ENCODE measurements at places on chromosomes 1 and 21.

DNA sequence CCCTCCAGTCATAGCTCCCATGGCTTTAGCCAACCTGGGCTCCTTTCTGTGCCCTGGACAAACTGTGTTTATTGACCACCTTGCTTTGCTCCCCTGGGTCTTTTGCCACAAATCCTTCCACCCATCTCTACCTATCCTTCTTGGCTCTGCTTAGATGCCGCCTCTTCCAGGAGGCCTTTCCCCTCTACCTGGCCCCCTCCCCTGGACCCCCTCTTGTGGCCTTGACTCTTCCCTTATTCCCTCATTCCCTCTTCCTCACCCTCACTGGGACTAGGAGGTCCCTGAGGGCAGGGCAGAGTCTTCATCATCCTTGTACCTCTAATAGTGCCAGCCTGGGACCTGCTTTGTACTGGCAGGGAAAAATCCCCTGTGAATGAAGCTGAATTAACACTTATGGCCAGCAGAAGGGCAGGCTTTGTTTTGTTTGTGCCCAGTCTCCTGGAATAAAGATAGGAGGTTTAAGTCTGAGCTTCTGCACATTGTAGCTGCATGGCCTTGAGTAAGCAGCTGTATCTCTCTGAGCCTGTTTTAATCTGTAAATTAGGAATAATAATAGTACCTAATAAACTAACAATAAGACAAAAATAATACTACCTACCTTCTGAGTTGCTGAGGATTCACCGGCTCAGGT lies 13.7 kb downstream of the PTPRU start:
- DNase-seq, result no peak

GRCh38 chr1:18429654-18430053 lies 51.1 kb upstream of the KLHDC7A start:
- no peak for DNase-seq

DNA sequence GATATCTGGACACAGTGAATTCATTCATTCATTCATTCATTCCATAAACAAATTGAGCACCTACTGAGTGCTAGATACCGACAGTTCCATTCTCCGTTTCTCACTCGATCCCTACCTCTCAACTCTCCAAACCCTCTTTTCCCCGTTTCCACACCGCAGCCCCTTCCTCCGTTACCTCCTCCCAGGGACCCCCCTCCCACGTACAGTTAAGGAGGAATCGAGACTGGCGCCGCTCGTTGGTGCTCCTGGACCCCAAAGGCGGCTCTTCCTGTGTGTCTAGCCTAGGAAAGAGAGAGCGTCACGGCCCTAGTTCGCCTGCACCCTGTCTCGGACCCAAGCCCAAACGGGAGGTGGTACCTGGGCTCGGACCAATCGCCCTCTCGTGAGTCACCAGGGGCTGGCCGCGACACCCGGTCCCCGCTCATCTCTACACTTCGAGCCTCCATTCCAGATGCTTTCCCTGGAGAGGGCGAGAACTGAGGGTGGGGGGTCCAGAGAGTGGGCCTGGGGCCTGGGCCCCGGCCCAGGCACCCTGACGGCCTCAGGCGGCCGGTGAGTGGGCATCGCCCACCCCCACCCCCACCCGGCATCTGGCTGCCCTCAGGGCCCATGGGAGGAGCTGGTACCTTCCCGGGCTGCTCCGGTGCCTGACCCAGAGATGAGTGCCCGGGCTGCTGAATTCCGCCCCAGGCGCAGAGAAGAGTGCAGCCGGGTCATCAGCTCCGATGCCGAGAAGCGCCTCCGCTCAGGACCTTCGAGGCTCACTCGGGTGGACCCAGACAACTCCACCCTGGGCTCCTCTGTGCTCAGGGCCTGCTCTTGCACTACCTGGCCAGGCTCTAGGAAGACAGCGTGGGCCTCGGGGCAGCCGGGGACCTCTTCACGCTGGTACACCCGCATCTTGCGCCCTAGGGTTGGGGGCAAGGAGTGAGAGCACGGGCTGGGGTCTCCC lies 4.9 kb downstream of the ARHGEF19 start:
- DNase-seq, result no peak

- no peak for DNase-seq
These were observed 31.4 kb downstream of the CLSTN1 start for GRCh38 chr1:9792156-9793042.

- peak; percentile 65 for DNase-seq
These were observed 112.9 kb downstream of the ZBTB18 start for GRCh38 chr1:244163861-244164510.

DNA sequence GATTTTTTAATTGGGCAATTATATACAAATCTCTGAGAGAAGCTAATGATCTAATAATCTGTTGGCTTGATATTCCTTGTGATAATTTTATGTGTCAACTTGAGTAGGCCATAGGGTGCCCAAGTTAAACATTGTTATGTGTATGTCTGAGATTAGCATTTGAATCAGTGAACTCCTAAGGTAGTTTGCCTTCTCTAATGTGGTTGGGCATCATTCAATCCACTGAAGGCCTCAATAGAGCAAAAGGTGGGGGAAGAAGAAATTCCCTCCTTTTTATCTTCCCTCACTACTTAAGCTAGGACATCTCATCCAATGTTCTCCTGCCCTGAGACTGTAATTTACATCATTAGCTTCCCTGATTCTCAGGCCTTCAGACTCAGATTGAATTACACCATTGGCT lies 394.5 kb downstream of the LMO4 start:
- DNase-seq, result no peak

DNA sequence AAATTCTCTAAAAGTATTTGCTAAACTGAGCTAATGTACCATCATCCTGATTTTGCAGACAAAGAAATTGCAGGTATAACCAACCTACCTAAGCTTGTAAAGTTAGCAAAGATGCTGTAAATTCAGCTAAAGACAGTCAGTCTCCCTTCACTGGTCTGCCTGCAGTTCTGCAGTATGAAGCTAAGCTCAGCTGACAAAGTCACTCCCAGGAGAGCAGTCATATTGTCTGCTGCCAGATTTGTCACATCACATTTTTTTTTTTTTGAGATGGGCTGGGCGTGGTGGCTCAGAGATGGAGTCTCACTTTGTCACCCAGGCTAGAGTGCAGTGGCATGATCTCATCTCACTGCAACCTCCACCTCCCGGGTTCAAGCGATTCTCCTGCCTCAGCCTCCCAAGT lies 8.9 kb upstream of the CMPK1 start:
- no peak for DNase-seq

DNA sequence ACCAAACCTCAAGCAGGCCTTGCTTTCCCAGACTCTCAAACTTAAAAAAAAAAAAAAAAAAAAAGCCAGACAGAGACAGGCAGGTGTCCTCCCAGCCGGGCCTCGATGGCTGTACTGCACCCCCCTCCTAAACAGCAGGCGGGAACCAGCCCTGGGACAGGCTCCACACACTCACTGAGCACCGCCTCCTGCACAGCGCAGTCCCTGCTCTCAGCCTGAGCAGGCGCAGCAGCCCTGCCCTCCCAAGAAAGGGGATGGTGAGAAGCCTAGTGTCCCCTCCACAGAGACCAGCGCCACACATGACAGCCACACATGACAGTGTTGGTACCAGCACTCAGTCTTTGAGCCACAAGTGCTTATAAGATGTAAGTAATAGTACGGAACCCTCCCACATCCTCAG lies 11.9 kb downstream of the MX2 start:
- no peak for DNase-seq

DNA sequence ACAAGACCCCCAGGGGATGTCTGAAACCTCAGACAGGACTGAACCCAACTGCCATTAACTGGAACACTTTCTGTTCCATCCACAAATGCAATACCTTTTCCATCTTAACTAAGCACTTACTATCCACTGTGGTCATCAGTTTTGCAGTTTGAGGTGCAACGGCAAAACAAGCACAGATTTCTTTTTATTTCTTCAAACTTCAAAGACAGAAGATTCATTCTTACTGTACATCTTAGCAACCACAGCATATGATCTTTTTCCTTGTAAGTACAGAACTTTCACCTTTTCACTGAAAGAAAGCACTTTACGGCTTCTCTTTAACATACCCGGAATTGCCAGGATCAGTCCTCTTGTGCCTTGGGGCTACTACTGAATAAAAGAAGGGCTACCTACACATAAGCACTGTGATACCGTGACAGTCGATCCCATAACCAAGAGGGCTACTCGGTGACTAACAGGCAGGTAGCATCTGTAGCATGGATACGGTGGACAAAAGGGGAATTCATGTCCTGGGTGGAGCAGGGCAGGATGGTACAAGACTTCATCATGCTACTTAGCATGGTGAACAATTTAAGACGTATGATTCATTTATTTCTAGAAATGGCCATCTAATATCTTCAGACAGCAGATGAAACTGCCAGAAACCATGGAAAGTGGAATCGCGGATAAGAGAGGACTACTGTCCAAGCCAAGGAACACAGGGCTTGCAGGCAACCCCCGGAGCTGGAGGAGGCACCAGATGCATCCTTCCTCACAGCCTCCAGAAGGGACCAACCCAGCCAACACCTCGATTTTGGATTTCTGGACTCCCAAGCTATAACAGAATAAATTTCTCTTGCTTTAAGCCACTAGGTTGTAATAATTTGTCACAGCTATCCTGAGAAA lies 18.4 kb downstream of the ERG start:
- no peak for DNase-seq

GRCh38 chr1:39805385-39805784 lies 16.7 kb upstream of the BMP8B start:
- DNase-seq, result no peak

DNA sequence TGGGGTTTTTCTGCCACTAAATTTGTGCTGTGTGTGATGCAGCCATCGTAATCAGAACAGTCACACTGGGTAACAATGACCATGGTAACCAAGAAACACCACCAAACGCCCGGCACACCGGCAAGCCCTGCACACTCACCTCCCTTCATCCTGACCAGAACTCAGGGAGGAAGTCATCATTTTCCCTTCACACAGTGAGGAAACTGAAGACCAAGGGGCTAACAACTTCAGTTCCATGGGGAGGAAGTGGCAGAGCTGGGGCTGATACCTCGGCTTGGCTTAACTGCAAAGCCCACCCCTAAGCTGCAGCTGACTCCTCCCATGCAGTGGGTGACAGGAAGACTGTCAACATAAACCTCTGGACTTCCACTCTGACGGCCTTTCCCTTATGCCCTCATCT lies 69.3 kb upstream of the BCAR3 start:
- no peak for DNase-seq

- no peak for DNase-seq
These were observed 31.4 kb upstream of the KIRREL1 start for GRCh38 chr1:157961805-157962762.

- DNase-seq, result no peak
These were observed 13.6 kb downstream of the PCNX2 start for GRCh38 chr1:233281711-233282581.

DNA sequence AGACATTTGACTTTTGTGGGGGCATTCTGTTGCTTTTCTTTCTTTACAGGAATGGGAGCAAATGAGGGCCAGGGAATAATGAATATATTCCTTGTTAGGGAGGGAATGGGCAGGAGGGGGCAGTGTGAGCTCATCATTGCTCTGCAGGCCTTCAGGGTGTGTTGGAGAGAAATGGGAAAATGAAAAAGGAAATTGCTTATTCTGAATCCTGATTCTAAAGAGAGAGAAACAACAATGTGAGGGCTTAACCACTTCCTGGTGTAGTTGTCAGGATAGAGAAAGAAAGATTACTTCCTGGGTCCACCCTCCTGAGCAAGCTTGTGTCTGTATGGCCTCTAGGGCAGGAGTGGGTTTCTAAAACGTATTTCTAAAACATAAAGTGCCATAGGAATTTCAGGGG lies 28.3 kb downstream of the VANGL2 start:
- no peak for DNase-seq
